ENCODE measurements at places on chromosomes 7 and 10.

DNA sequence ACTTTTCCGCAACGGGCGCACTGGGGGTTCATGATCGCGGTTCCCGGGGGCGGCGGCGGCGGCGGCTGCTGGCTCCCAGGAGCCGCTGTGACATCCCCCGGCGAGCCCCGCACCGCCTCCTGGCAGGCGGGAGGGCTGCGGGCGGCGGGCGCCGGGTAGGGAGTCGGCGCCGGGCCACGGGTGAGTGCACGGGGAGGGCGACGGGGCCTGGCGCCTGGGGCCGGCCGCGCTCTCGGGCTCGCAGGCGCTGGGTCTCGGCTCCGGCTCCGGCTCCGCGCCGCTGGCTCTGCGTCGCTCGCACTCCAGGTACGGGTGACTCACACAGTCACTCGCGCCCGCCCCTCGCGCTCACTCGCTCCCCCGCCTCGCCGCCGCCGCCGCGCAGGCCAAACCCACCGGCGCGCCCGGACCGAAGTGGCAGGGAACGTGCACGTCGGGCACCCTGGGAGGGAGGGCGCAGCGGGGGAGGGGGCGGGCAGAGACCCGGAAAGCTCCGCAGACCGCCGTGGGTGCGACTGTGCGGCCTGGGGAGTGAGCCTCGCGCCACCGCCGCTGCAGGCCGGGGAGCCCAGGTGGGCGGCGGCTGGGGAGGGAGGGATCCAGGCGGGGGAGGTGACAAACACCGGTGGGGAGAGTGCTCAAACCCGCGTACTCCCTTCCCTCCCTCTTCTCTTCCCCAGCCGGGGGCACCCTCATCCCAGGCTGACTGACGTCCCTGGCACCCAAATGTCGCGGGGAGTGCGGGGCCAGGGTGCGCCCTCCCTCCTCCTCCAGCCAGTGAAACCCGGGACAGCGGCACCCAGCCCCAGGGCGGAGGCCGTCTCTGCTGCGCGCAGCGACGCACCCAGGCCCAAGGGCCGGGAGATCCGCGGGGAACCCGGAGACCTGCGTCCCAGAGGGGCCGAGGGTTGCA is 276.9 kb upstream of the NEBL start:
- DNase-seq = peak; percentile 57

DNA sequence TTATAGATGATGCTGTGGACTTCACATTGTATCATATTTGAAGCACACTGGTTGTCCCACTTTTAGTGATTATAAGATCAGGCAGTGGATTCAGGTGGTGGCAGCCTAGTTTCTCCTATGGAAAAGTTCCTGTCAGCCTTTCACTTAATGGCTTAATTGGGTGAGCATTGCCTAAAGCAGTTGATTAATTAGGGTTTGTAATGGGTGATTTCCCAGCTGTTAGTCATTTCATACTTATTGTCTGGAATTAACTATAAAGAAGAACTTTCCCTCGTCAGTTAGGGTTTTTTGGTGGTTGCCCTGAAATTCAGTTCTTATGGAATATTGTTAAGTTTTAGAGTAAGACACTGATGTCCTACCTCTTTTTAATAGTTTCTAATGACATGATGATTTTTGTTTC is 78.8 kb downstream of the SLC25A40 start:
- no peak for DNase-seq

- peak; percentile 52 for DNase-seq
These were observed 16.9 kb upstream of the GPR146 start for GRCh38 chr7:1027242-1028043.

- DNase-seq = no peak
These were observed 67.7 kb downstream of the ELAPOR2 start for GRCh38 chr7:86991771-86992191.

- DNase-seq = no peak
These were observed 132.6 kb downstream of the TEX36 start for GRCh38 chr10:125550362-125550761.

DNA sequence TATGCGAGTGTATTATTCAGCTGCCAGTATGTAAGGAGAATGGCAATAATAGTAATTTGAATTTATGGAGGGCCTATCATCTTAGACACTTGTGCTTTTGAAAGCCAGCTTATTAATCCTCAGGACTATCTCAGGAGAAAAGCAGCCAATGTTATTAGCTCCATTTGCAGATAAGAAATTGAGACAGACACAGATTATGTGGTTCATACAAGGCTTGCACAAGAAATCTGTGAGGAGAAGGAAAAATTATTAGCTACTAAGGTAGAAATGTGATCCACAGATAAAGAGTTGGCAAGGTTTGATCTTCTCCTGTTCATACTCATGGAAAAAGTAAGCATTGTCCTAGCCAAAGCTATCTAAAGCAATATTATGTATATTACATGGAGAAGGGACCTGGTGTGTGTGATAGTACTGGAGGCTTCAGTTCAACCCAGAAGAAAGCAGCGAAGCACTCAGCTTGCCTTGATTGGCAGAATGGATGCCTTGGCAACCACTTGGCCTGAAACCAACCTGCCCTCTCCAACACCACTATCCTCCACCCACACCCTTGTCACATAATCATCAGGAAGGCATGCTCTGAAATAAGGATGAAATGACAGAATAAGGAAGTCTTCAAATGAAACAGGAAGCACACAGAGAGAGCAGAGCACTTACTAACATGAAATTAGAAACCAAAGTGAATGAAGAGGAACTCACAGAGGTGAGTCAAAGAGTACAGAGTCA is 18.0 kb downstream of the MACC1 start:
- DNase-seq = no peak

DNA sequence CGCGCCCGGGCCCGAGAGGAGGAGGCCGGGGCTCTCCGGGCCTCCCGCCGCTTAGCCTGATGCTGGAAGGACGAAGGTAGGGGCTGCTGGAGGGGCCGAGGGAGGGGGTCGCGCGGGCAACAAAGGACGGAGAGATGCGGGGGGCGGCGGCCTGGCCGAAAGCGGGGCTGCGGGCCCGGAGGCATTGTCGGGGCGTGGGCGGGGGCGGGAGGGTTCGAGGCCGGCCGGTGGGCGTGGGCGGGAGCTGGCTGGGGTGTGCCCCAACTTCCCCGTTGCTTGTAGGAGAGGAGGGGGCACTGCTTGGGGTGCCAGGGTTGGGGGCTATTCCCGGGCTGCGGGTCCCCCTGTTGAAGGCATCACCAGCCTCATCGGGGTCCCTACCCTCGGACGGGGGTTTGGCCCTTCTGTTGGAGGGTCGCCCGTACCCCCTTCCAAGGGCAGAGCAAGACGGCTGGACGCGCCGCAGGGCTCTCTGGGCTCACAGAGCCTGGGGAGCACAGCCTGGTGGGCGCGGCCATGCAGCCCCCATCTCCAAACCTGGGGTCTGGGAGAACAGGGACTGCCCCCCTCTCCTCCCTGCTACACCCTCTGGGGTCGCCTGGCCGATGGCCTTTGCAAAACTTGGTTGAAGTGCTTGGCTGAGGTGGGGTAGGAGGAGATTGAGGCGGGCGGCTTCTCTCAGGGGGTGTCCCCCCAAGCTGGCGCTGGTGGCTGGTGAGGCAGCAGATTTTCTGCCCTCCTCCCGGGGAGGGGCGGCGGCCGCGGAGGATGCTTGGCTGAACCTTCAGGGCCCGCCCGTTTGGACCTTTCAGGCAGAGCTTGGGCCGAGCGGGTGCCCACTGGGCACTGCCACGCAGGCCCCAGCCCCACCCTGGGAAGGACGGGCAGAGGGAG is 699 bp downstream of the CLIP2 start:
- peak; percentile 43 for DNase-seq

GRCh38 chr7:117019287-117019686 is 66.0 kb downstream of the ST7 start:
- no peak for DNase-seq

DNA sequence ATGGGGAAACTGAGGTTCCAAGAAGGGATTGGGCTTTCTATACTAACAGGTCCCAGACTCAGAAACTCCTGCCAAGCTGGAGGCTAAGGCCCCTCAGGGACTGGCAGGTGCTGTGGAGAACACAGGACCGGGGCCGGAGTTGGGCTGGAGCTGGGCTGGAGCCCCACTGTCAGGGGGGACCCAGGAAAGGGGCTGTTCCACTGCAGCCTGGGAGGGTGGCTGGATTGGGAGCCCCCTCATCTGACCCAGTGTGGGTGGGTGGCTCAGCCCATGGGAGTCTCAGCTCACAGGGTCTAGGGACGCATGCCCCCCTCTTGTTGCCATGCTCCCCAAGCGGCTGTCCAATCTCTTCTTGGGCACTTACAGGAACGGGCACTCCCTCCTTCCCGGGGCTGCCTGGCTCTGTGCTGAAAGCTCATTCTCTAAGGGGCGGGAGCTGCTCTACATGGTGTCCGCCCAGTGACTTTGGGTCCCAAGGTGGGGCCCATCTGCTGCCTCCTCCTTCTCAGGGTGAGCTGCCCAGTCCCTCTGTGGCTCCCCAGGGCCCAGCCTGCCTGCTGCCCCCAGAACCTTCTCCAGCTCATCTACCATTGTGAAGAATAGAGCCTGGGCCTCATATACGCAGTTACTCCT is 126.5 kb downstream of the MYL10 start:
- no peak for DNase-seq

DNA sequence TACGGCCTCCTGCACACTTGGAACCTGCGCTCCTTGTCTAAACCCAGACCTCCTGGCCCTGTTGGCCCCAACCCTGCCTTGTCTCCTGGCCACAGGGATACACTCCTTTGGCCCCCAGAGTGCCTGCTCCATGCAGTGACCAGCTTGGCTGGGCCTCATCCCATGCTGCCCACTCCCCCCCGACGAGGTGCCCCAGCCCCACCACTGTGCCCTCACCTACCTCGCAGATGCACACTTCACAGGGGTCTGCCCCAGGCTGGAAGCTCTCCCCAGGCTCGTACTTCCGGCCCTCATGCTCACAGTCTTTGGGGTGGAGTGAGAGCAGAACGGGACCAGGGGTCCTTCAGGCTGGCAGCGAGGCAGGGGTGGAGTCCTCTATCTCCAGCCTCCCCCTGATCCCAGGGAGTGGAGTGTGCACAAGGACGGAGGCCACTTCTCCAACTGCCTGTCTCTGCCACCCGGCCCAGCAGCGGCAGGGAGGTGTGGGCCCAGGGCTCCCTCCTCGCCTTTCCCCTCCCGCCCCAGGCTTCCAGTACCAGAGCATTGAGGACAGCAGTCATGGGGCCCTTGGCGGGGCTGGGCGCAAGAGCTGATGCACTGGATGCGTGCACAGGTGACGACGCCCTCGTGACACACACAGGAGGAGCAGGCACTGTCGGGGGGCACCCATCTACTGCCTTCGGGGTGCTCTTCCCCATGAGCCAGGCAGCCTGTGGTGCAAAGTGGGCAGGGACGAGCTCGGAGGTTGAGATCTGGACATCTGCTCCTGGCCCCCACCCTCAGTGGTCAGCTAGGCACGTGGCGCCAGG is 22.1 kb downstream of the ATP6V1F start:
- DNase-seq = no peak

DNA sequence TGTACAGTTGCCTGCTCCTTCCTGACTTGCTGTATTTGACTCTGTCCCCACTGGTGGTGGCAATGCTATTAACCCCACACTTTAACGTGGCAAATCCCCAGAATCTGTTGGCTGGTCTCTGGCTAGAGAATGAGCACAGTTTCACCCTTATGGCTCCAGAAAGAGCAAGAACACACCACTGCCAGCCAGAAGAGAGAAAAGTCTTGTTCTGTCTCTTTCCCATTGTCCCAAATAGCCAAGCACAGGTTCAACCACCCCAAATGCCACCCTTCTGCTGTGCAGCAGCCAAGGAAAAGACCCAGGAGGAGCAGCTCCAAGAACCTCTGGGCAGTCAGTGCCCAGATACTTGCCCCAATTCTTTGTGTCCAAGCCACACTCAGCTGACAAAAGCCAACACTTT is 11.3 kb downstream of the SLC16A9 start:
- DNase-seq = no peak

GRCh38 chr10:114691442-114691941 is 33.4 kb upstream of the ABLIM1 start:
- DNase-seq = no peak

DNA sequence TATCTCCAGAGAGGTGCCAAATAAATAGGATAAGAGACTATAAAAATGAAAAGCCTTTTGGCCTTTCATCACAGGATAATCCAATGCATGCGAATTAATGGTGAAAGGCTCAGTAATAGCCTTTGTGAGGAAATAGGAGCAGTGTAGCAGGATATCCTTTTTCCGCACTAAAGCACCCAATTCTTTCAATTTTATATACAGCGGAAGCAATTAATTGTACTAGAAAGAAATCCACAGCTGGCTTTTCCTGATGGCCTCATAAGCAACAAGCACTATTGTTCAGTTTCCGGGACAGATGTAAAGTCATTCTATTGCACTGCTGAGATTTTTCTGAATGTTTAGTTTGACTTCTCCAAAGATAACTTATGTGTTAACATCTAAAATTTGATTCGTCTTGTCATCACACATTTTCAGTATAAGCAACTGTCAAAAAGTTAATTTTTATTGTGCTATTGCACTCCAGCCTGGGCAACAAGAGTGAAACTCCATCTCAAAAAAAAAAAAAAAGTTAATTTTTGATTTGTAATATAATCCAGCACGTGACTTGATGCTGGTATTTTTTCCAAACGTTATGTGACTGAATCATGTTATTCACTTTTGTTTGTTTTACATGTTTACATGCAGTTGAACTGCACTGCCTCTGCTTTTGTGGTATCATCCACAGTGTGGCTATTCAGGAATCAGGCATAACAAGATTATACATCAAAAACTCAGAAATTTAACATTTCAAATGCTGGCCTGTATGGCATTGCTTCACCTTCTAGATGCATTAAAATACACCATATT is 8.4 kb upstream of the BMPR1A start:
- DNase-seq = no peak

DNA sequence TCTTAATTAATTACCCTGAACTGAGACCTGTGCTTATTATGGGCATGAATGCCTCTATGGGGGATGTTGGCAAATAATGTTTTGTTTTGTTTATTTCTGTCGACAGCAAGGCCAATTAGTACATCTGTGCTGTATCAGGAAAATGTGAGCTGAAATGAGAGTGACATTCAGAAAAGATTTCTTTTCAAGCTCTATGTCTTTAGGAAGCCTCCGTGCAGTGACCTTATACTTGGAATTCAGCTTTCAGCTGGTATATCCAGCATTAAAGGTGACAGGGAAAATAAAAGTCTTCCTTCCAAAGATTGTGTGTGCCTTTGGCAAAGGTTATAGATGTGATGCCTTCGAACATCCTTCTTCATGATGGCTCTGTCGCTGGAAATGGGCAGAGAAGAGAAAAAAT is 1061.1 kb downstream of the SORCS3 start:
- no peak for DNase-seq

GRCh38 chr7:112176693-112177415 is 29.3 kb downstream of the DOCK4 start:
- no peak for DNase-seq

- no peak for DNase-seq
These were observed 5.3 kb upstream of the CUZD1 start for GRCh38 chr10:122850705-122851640.

- no peak for DNase-seq
These were observed 2.1 kb downstream of the VSIR start for GRCh38 chr10:71771204-71771603.

- no peak for DNase-seq
These were observed 111.0 kb downstream of the TCF7L2 start for GRCh38 chr10:113061054-113061430.

DNA sequence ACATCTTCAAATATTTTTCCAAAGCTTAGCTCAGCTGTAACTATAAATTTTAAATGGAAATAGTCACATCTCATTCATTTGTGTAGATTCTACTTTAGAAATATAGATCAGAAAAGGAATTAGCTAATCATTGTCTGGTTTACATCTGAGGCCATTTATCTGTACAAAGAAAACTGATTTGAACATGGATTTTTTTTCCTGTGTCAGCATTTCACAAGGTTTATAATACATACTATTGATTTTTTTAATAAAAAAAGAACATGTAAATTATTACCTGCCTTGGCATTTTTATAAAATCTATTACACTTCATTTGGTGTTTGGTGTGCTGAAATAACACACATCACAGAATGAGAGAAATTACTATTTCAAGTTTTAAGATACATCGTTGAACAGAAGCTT is 3.5 kb upstream of the GPR37 start:
- no peak for DNase-seq

Data from glutamatergic neuron (in vitro differentiated cells).